Right atrium auricular region (tissue), 2 donors: ENCODE measurements at places on chromosomes 3 and 15. TPM values are rescaled to one million over a fixed set of nuclear protein-coding genes. Genes with fewer than 3 reads are reported as not detected.

- no peak for DNase-seq
These were observed 278.1 kb upstream of the PLSCR5 start for GRCh38 chr3:146883288-146883687.

DNA sequence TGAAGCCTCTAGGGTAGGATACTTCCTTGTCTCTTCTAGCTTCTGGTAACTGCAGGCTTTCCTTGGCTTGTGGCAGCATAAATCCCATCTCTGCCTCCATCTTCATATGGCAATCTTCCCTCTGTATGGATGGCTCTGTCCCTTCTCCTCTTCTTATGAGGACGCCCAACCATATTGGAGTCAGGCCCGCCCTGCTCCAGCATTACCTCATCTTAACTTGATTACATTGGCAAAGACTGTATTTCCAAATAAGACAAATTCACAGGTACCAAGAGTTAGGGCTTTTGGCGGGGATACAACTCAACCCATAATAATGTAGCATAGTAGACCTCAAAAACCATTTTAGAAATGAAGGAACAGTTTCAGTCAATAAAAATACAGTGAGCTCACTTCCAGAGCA, 75.4 kb downstream of the BDH1 start:
- DNase-seq, result no peak

- DNase-seq, result no peak
These were observed 74.1 kb upstream of the GOLGA8B start for GRCh38 chr15:34657469-34658127.

DNA sequence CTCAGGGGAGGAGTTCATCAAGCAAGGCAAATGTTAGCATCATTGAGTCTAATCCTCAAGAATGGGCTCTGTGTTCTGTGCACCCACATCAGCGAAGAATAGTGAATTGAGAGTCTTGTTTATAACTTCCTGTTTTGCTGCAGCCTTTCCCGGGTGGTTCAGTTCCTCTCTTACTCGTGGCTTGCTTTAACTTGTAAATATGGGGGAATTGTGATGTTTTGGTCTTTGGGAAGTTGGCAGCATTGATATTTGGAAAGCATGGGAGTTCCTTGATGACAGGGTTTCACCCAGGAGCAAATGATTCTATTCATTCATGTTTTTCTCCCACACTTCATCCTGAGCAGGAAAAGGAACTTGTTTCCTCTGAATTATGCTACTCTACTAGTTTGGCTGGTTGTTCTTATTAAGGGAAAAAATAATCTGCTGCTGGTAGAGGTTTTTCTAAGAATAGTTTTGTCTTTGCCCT, 40.4 kb downstream of the GPD1L start:
- DNase-seq, result no peak

DNA sequence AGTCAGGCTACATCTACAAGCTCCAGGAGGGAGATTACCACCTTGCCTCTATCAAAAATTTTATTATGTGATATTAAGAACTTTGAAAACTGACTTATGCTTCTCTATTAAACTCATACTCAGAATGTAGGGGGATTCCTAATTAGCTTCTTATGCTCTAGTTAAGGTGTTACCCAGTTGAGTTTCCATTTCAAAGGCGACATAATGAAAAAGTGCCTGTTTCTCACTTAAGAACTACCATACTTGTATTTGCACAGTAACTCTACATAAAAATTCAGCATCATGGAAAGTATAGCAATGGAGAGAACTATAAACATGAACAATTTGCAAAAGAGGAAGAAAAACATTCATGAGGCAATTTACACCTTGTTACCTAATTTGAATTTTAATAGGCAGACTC, 739.1 kb downstream of the ZPLD1 start:
- DNase-seq, result no peak

DNA sequence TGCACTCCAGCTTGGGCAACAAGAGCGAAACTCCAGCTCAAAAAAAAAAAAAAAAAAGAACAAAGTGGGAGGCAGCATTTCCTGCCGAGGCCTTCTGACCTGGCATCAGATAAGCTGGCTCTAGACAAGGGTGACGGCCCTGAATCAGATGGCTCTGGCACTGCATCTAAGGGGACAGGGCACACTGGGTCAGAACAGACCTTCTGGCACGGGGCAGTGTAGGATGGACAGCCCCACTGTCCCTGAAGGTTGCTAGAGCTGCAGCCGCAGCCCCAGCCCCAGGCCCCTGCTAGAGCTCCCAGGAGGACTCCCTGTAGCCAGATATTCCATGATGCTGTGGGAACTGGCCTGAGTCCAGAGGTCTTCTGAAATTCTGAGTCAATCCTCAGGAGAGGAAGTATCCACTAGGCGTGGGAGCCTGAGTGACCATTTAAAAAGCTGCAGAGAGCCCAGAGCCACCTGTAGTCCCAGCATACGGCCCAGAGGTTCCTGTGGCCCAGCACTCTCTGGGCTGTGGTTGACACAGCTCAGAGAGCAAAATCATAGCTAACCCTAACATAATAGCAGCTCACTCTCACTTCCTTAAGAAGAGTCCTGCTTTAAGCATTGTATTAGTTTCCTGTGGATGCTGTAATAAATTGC, 69.2 kb upstream of the MFGE8 start:
- DNase-seq, result peak; percentile 83

GRCh38 chr3:167502401-167502800, 28.6 kb upstream of the SERPINI2 start:
- DNase-seq, result no peak

DNA sequence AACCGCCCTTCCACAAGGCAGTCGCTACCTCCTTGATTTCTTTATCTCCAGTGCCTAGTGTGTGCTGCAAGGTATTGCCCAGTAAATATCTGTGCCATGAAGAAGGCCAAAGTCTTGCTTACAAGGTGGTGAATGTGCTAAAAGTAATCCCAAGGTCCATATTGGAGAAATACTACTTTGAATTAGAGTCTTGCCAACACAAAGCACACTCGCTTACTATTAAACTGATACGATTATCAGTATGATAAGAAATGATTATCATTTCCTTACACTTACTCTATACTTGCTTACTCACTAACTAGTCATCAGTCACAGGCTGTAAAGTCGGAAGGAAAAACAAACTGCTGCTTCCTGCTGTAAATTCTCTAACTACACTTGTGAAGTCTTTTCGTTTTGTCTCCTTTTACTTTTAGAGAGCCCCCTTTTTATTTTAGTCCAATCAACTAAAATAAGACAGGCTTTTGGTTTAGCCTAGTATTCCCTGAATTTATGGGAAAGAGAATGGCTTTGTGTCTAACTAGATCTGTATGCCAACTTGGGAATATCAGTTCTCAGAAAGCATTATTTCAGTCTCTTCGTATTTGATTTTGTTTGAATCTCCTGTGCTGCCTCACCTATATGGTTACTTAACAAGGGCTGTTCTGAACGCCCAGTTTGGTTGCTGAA, 107.1 kb upstream of the TSC22D2 start:
- DNase-seq, result no peak

DNA sequence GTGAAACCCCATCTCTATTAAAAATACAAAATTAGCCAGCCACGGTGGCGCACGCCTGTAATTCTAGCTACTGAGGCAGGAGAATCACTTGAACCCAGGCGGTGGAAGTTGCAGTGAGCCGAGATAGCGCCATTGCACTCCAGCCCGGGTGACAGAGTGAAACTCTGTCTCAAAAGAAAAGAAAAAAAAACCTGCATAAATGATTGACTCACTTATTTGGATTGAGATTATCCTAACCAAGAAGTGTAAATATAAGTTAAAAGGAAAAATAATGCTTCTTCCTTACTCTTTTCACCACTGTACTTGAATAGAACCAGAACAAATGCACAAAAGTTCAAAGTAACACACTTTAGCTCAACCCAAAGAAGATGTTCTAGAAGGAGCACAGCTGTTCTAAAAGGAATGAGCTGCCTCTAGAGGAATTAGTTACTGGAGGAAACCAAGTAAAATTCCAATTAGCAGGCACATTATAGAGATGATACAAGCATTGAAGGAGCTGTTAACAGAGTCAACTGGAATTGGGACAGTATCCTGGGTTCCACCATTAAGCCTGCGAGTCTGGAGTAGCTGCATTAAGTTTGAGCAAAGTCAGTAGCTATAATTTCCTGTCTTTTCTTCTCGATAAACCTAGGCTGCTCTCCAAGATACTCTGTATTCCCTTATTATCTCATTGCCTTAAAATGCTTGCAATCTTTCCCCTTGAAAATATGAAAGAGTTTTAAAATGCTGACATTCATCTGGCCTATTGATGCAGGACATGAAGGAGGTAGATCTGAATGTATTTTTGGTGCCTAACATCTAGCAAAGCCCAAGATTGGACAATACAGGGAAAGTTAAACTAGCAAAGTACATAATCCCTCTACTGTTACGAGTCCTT, 9.5 kb downstream of the MTHFS start:
- no peak for DNase-seq

- no peak for DNase-seq
These were observed 595 bp downstream of the PDCD7 start for GRCh38 chr15:65132878-65133547.

- no peak for DNase-seq
These were observed 33.9 kb upstream of the MEIS2 start for GRCh38 chr15:37134244-37134643.

DNA sequence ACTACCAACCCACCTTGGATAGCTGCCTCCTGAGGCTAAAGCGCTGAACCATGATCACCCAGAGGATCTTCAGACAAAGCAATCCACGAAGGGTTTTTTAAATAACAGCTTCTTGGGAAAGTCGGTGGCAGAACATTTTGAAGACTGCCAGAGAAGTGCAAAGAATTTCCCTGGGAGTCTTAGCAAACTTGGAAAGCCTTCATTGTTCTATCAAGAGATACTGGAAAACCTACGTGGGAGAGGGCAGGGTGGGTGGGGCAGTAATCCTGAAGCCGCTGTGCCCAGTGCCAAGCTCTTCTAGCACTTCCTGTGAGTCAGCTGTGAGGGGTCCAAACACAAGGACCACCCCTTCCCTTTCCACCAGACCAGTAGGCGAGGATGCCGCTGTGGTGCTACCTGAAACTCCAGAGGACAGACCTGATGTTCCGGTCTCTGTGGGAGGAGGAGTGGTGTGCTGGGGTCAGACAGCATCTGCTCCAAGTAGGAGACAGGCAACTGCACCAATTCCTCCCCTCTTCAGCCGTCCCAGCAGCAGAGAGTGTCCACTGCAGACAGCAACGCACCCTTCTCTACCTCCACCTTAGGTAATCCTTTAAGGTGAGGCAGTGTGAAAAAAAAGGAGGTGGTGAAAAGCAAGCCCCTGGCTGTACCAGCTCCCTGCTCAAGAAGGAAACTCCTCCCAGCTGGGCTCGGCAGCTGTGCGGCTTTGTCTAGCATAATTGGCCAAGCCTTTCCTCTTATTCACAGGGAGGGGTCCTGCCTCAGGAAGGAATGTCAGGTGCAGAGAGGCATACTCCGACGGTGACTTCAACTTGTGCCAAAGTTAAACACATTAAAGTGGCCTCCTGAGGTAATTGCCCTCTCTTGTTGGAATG, 99.0 kb downstream of the TMCC1 start:
- DNase-seq, result no peak

- DNase-seq, result peak; percentile 81
These were observed 6.7 kb downstream of the TNFSF10 start for GRCh38 chr3:172516318-172517214.

DNA sequence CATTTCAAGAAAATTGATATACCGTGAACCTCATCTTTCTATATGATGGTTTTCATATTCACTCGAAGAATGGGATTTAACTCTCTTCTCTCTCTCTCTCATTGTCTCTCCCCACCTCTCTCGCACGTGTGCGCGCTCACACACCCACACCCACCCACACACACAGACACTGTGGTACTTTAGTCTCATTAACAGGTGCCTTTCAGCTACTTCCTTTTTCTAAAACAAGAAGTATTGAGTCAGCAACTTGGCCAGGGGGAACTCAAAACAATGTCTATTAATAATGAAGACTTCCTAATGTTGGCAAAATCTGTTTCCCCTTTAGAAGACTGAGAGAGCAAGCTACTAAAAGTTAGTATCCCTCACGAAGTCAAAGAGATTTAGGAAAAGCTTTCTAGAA, 150.7 kb downstream of the TMCO5A start:
- no peak for DNase-seq

- DNase-seq, result no peak
These were observed 144.3 kb downstream of the ERC2 start for GRCh38 chr3:56323986-56324420.

DNA sequence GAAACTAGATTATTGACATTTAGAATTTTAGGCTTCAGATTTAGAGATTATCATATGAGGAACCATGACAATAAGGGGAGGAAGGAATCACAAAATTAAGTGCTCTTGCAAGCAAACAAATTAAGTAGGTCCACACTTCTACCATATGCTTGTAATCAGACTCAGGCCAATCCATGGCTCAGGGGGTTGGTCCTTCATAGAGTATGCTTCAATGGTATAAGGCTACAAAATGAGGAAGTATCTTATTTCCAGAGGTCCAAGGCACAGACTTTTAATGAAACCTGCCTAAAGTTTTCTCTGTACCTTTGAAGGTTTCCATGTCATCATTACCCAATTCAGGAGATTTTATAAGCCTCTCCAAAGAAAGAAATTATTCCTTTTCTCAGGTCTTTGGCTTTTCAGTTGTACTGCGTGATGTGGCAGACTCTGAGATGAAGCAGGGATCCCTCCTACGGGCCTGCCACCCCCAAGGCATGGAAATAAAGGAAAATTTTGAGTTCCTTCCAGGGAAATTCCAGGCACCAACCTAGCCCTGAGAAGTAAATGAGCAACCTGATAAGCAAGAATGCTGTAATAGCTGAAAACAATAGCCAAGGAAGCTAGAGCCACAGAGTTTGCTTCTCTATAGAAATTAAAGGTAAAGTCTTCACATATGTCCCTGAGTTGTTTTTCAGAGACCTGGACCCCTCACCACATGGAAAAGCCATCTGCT, 36.3 kb downstream of the SERPINI2 start:
- DNase-seq, result no peak

- DNase-seq, result no peak
These were observed 19.0 kb downstream of the NUP210 start for GRCh38 chr3:13401149-13401548.

Gene ANKRD63
- 0.44 TPM for total RNA-seq

Gene LSM3
- total RNA-seq, result 15.4 TPM

Gene CFAP100
- not detected for total RNA-seq

Gene FBXW12
- not detected for total RNA-seq

Gene ASB14
- not detected for total RNA-seq

Gene SI
- not detected for total RNA-seq

Gene PIAS1
- 26.7 TPM for total RNA-seq

Gene PLA2G4B
- total RNA-seq, result 1.4 TPM

Gene SLCO3A1
- 27.3 TPM for total RNA-seq

Gene SPTSSB
- not detected for total RNA-seq

Gene BUB1B
- 0.39 TPM for total RNA-seq
